ENCODE measurements at places on chromosomes 5 and 9. TPM values are rescaled to one million over a fixed set of nuclear protein-coding genes. Genes with fewer than 3 reads are reported as not detected.

DNA sequence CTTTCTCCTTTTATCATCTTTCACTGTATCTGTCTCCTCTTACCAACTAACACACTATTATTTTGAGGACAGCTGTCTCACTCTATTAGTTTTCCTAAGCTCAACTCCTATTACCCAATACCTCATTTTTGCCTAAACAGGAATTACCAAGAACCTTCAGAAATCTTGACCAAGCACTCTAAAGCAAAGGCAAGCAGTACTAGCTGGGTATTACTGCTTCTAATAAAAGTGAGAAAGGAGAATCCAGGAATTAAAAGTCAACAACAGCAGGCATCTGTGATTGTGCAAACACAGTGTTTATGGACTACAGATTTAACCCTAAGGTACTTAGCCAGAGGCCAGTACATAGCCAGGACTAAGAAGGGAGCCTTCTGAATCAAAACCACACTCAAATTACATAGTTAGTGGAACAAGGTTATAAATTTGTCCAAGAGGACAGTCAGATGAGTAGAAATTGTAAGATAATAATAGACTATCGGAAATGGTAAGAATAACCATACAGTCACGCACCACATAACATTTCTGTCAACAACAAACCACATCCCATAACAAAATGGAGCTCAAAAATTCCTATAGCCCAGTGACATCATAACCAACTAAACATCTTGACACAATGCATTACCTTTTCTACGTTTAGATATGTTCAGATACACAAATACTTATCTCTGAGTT, 8.3 kb downstream of the RFX3 start:
- no peak for DNase-seq

- no peak for DNase-seq
These were observed 492.7 kb downstream of the RASEF start for GRCh38 chr9:82570226-82570625.

Gene JMY
- total RNA-seq: 8.7 TPM

DNA sequence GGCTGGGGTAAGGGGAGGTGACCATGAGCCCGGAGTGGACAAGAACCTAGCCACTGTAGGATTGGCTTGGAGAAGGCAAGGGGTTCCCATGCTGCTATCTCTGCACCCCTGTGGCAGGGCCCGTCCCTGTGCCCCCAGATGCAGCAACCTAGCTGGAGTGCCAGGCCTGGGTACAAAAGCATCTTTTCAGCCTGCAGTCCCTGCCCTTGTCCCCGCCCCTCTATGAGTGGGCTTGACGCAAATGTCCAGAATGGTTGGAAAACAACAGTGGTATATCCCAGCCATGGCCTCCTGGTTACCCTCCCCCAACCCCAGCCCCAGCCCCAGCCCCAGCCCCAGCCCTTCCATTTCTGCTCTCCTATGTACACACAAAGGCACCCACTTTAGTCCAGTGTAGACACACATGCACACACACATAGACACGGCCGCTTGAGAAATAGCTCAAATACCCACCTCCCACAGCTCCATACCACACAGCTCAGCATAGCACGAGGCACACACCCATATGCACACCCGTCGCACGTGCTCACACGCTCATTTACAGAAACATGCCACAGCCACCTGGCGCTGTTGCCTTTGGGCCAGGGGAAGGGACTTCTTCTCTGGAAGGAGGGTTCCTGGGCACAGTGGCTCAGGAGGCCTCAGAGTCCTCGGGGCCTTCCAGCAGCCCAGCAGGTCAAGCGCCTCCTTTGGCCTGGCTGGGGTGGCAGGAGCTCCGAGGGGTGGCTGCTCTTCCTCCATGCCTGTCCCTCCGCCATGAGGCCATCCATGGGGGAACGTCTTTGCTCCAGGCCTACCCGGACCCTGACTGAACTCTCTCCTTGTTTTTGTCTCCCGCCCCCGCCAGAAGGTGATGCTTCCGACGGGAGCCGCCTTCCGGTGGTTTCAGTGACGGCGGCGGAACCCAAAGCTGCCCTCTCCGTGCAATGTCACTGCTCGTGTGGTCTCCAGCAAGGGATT, 34.1 kb downstream of the CXXC5 start:
- DNase-seq: peak; percentile 84

All from H7 (cell line).